Motor neuron (in vitro differentiated cells): ENCODE measurements at places on chromosomes 13 and 19. TPM values are rescaled to one million over a fixed set of nuclear protein-coding genes. Genes with fewer than 3 reads are reported as not detected.

- ATAC-seq, result no peak
Measured at GRCh38 chr19:42076380-42076944, 496 bp downstream of the ZNF574 start.

EDDM13 gene
- total RNA-seq, result 2.1 and 9.9 TPM in 2 replicates

DNA sequence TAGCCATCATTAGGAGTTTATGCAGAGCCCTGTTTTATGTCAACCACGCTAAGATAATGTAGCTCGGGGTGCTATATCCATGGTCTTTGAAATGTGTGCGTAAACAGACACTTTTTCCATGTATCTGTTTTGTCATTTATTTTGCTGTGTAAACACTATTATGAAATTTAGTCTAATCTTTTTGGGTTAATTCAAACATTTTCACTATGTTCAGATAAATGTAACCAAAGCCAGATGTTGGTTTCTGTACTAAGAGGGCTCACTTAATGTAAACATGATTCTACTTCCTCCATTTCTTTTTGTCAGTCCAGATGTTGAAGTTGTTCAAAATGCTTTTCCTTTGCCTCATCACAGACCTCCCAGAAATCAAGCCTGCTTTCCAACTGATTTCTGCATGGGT is 499.5 kb upstream of the GPC6 start:
- ATAC-seq, result no peak

- no peak for ATAC-seq
Measured at GRCh38 chr13:44474122-44474910, 100.7 kb downstream of the SERP2 start.

GRCh38 chr19:51615991-51616390 is 14.2 kb downstream of the SIGLEC5 start:
- no peak for ATAC-seq

DNA sequence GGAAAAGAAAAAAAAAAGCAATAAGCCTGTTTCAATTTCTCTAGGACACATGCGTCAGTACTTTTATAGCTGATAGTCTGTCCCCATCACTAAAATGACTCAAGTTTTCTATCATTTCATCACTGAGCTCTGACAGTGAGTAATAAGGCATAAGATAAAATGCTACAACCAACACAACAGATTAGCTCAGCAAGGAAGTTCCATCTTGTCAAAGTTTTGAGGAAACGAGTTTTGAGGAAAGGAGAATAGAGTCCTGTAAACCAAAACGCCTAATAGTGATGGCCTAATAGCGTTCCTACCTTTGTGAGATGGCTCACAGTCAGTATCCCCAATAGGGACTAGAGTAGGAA is 145.1 kb downstream of the LACC1 start:
- no peak for ATAC-seq

ZNF772 gene
- 29.1 TPM in 2 replicates for total RNA-seq

SHISA7 gene
- total RNA-seq, result 0.10 and 0.22 TPM in 2 replicates

DNA sequence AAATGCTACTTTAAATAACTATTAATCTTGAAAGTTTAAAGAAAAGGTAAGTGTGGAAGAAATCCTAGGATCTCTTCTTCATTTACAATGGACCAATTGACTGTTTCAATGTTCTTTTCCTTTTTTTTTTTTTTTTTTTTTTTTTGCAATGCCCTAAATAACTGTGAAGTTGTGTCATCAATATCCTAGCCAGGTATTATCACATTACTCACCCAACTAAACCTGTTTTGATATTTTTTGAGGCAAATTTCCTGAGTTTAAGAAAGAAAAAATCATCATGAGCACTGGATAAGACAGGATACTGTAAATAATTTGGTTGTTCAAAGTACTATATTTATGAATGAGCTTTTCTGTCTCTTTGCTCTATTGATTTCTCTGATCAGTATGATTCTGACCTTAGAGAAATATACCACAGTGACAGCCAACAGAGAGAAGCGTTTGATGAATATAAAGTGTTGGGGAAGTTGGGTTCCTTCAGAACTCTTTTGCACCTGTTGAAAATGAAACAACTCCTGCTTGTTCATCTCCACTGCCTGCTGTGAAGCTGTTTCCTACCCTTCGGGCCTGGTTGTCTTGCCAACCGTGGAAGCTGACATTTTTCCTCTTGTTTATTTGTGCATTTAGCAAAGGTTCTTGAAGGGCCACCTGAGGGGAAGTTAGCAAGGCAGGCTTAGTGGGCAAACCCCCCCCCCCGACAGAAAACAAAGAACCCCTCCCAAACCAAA is 1220.5 kb upstream of the SLC10A2 start:
- ATAC-seq, result no peak

GRCh38 chr19:6100284-6100915 is 9.9 kb downstream of the RFX2 start:
- ATAC-seq, result no peak

ZBTB32 gene
- 1.7 and 2.3 TPM in 2 replicates for total RNA-seq

GRCh38 chr13:71865874-71866334 is 1.1 kb downstream of the DACH1 start:
- peak; percentile 9 for ATAC-seq

- no peak for ATAC-seq
Measured at GRCh38 chr13:104953588-104953987, 1581.9 kb downstream of the EFNB2 start.

SLAIN1 gene
- 40.4 and 48.7 TPM in 2 replicates for total RNA-seq

GRCh38 chr13:66099825-66100224 is 1130.3 kb downstream of the PCDH9 start:
- no peak for ATAC-seq

DNA sequence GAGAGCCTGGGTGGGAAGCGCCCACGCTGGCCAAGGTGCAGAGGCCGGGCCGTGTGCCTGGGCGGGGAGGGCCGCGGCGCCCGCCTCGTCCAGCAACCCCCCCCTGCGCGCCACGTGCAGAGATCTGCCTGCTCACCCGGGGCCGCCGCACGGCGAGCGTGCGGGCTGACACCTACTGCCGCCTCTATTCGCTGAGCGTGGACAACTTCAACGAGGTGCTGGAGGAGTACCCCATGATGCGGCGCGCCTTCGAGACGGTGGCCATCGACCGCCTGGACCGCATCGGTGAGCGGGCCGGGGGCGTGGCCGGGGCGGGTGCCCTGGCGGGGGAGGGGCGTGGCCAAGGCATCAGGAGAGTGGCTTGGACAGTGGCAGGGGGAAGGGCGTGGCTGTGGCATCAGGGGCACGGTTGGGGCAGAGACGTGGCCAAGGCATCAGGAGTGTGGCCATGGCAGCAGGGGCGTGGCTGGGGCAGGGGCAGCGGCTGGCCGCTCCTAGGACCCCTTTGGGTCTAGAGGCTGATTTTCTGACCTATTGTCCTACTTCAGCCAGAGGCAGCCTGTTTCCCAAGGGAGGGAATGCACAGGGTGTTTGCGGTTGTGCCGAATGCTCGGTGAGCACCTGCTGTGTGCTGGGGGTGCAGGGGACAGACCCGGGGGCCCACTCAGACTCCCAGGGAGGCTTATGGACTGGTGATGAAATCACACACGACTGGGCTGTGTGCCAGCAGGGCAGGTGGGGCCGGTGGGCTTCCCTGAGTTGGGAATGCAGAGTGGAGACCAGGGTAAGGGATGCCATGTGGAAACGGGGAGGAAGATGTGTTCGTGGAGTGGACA is 19.4 kb downstream of the POLRMT start:
- no peak for ATAC-seq

- no peak for ATAC-seq
Measured at GRCh38 chr13:87035526-87035925, 635.6 kb upstream of the SLITRK5 start.

DNA sequence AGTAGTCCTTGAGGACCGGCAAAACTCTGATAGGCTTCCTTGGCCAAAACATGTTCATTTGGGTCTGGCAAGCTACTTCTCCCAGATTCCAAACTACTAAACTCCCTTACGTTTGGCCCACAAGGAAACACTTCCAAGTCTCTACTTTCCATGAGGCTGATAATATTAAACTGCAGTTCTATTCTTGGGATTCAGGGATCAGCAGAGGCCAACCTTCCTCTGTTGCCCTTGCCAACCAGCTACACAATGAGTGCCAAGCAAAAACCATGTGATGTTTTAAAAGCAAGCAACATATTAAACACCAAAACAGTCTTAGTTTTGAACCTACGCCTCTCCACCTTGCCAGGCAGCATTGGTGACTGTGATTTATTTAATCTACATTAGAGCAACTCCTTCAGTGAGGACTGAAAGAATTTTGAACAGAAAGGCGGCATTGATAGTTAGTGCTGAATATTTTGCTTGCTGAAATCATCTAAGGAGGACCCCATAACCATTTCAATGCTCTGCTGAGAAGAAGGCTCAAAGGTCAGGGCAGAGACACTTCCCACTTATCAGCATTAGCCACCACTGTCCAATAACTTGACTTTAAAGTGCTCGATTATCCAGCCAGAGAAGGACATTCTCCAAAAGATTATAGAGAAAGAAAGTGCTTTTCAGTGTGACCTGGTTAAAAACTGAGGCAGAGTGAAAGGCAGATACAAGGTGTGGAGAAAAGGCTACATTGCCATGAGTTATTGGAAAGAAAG is 287.1 kb downstream of the TBC1D4 start:
- ATAC-seq, result peak; percentile 2

- ATAC-seq, result peak; percentile 91
Measured at GRCh38 chr13:27022571-27023311, 148.9 kb downstream of the USP12 start.

- no peak for ATAC-seq
Measured at GRCh38 chr19:20233105-20233504, 66.1 kb downstream of the ZNF486 start.

GRCh38 chr19:3151563-3152418 is 16.0 kb downstream of the GNA15 start:
- ATAC-seq, result no peak

DNA sequence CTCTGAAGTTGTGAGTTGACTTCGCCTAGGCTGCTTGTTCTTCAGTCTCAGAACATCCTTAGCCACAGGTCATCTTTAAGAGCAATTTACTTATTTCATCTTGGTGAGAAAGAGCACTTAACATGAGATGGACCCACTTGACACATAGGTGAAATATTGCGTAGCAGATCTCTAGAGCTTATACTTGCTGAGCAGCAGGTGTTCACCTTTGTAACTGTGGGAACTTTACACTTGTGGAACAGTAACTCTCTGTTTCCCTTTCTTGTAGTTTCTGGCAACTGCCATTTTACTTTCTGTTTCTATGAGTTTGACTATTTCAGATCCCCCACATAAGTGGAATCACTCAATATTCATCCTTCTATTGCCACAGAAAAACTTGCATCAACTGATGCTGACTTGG is 95.7 kb downstream of the SLC10A2 start:
- ATAC-seq, result no peak

GRCh38 chr13:37484056-37484455 is 114.5 kb downstream of the POSTN start:
- no peak for ATAC-seq
